ENCODE measurements at places on chromosomes 4 and X.

- DNase-seq = no peak
These were observed 132.9 kb downstream of the LDB2 start for GRCh38 chr4:16765546-16765945.

GRCh38 chr4:70760662-70761061, 38.9 kb downstream of the RUFY3 start:
- DNase-seq = no peak

DNA sequence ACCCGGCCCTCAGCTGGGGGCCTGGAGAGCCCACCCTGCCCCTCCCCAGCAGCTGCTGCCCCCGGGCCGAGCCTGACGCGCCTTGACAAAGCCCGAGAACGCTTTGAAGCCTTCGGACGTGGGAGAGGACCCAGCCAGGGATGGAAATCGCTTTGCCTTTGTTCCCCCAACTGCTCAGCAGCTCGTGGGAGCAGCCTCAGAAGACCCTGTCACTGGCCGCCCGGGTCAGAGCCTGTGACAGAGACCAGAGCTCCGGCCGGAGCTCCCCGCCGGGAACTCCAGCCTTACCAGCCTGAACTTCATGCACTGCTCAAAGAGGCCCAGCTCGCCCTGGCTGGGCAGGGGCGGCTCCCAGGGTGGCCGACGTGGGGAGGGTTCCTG, 2.6 kb upstream of the SLC6A8 start:
- DNase-seq = no peak

GRCh38 chrX:100599456-100599855, 14.7 kb downstream of the TNMD start:
- DNase-seq = no peak

GRCh38 chr4:159395693-159396092, 292.8 kb downstream of the RAPGEF2 start:
- DNase-seq = no peak

DNA sequence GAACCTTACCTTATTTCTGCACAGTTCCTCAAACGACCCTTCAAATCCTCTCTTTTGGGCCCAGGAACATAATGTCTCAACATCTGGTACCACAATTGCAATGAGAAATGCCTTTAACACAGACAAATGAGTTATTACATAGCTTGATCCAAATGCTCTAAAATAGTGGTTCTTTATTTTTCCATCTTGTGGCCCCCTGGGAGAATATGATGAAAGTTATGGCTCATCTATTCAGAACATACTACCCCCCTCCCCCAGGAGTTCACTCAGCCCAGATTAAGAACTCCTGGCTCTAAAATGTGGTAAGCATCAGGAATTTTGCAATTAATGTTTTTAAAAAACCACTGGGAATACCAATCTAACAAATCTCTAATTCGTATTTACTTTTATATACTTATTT, 23.9 kb upstream of the CENPU start:
- no peak for DNase-seq

DNA sequence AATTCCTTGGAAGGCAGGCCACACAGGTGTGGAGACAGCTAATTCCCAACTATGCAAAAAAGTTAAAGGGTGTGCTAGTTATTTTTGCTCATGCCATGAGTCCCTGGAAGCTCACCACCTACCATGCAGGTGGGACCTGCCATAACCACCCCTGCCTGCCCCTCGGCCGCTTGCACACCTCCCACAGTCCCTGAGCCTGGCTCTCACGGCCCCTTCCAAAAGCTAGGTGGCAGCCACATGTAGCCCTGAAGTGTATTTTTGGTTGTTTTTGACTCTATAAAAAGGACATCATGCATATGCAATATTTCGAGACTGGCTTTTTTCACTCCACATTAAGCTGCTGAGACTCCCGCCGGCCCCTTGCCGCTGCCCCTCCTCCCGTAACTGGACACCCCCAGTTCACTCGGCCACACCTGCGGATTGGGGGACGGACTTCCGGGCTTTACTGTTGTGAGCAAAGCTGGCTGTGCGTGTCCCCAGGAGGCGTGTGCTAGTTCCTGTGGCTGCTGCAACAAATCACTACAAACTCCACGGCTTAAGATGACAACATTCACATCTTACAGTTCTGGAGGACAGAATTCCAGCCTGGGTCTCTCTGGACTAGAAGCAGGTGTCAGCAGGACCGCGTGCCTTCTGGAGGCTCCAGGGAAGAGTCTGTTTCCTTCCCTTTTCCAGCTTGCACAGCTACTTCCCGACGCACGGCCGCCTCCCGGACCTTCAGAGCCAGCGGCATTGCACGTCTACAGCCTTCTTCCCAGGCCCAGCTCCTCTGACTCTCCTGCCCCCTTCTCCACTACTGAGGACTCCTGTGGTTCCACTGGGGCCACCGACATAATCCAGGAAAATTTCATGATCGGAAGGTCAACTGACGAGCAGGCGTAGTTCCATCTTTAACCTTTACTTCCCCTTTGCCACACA, 24.8 kb downstream of the ZFYVE28 start:
- no peak for DNase-seq

GRCh38 chrX:118595501-118596042, 100.0 kb downstream of the DOCK11 start:
- DNase-seq = no peak

- DNase-seq = no peak
These were observed 208.4 kb downstream of the ANTXR2 start for GRCh38 chr4:79864500-79865200.

DNA sequence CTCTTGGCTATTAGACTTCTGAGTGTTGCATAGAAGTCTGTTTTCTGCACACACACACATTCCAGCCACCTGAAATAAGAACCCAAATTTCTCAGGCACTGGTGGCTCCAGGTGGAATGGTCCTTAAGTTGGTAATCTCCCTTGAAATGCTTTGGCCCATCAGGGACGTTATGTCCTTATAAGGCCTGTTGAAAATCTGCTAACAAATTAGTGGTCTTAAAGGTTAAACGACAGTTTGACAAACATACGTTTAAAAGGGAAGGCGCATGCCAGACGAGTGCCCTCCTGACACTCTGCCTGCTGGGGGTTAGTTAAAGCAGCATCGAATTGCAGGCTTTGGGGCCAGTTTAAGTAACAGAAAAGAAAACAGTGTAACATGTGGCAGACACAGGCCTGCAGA, 125.0 kb downstream of the TBX22 start:
- no peak for DNase-seq

GRCh38 chr4:142065086-142065647, 428.8 kb downstream of the IL15 start:
- no peak for DNase-seq

GRCh38 chr4:70559211-70559830, 32.7 kb upstream of the AMBN start:
- no peak for DNase-seq

Data from Right ventricle myocardium superior (tissue), 1 donor.